Progenitor cell of endocrine pancreas (in vitro differentiated cells): ENCODE measurements at places on chromosomes 4 and X.

DNA sequence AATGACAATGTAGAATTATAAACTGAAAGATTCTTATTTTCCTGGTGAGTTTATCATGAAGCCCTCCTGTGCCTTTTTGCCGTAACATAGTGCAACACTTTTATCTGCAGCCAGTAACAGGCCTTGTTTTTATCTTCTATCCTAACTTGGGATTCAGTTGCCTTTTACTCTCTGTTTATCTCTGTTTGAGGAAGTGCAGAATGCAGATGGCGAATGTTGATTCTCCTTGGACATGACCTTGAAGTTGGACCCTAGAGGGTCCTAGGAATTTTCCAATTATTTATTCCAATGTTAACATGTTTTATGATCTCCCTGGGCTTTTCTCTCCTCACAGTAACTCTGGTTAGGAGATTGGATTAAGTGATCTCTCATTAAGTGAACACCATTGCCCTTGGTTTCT is 165.0 kb downstream of the FMR1NB start:
- H3K27me3 ChIP-seq, result no peaks in the 10 kb centered on the region
- H3K27ac ChIP-seq, result no peak overlapping the region
- DNase-seq, result no peak
- H3K4me3 ChIP-seq, result no peak overlapping the region

DNA sequence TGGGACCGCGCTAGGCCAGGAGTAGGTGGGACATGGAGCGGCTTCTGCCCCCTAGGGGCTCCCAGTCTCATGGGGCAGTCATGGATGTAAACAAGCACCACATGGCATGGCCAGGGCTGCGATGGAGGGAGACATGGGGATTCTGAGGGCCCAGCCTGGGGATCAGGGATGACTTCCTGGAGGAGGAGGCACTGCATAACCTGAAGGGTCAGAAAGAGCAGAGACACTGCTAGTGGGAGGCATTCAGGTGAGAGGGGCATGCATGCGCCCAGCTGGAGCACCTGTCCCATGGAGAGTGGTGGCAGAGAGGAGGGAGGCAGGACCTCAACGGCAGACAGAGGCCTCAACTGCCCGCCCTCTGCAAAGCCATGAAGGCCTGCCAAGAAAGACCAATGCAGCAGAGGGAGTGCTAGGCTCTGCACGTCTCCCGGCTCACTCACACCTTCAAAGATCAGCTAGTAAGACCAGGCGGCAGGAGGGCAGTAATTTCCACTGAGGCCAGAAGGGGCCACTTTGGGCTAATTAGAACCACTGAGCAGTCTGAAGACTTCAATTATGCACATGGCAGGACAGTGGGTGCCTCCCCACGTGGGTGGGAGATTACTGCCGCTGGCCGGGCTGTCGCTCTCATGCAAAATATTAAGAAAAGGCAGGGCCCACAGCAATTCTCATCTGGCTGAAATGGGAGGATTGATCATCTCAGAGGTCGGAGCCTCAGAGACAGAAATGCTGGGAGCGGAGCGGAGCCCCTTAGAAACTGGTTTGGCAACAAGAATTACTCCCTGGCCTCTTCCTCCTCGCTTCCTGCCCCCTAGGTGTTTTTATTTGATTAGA is 69.6 kb downstream of the PPP2R2C start:
- H3K4me1 ChIP-seq, result peaks cover 10% of the 10 kb centered on the region
- no peaks in the 10 kb centered on the region for H3K36me3 ChIP-seq
- DNase-seq, result no peak
- H3K4me3 ChIP-seq, result no peak overlapping the region
- H3K27ac ChIP-seq, result no peak overlapping the region

DNA sequence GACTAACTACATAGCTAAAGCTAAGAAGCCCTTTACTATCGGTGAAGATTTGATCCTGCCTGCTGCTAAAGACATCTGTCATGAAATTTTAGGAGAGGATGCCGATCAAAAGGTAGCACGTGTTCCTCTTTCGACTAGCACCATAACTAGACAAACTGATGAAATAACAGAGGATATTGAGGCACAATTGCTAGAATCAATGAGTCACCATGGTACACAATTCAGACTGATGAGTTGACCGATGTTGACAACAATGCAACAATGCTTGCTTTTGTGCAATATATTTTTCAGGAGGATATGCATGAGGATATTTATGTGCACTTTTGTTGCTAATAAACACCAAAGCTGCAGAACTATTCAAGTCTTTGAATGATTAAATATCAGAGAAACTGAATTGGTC is 24.3 kb downstream of the TBCK start:
- H3K4me3 ChIP-seq, result no peak overlapping the region
- DNase-seq, result no peak
- H3K27ac ChIP-seq, result no peak overlapping the region
- no peaks in the 10 kb centered on the region for H3K27me3 ChIP-seq
- H3K4me1 ChIP-seq, result no peaks in the 10 kb centered on the region

- no peak for DNase-seq
- no peak overlapping the region for H3K27ac ChIP-seq
- H3K36me3 ChIP-seq, result no peaks in the 10 kb centered on the region
- no peaks in the 10 kb centered on the region for H3K4me1 ChIP-seq
These were observed 164.2 kb upstream of the GPR101 start for GRCh38 chrX:137198040-137198439.

- no peak for DNase-seq
- H3K27me3 ChIP-seq, result no peaks in the 10 kb centered on the region
- H3K27ac ChIP-seq, result no peak overlapping the region
- H3K4me3 ChIP-seq, result no peak overlapping the region
These were observed 27.8 kb downstream of the ATP11C start for GRCh38 chrX:139905051-139905450.
